ENCODE measurements at places on chromosomes 4 and X.

DNA sequence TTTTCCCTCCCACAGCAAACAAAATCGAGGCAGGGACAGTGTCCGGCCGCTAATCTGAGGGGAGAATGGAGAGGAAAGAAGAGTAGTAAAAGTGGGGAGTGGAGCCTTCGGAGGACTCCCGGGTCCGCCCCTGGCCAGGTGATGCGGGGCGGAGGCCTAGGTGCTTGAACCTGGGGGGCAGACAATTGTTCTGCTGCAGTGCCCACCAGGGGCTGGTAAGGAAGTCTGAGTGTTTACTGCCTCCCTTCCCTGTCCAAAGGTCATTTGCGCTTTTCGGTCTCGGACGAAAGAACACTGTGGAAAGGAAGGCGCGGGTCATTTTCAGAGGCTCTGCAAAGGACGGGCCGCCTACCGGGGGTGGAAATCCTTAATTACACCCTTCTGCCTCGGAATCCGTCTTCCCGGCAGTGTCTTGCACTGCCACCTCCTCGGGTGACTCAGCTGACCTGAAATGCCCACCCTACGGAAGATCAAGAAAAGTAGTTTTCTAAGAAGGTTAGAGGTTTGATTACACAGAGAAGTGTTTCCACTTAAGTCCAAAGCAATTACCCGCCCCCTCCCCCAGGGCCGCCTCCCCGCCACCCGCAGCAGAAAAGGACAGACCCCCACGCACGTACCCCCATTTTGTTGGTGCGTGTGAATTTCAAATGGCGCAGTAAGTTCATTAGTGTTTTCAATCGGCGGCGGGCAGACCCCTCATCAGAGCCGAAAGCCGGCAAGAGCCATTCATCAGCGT, 99.9 kb upstream of the TENM3 start:
- DNase-seq, result no peak

DNA sequence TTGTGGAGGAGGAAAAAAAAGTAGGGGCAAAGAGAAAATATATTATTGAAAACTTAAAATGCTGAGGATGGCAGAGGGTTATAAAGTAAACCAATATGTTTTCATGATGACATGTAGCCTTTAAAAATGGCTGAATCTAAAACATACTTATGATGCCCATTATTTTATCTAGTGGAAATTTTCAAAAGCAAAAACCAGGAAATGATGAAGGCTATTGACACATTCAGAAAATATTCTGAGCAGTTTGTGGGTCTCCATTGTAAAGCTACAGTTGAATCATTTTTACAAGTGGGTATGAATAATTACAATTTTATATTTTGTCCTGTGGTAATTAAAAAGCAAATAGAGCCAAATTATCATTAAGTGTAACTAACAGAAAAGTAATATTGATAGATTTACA, 10.7 kb downstream of the PLS3 start:
- DNase-seq, result no peak

DNA sequence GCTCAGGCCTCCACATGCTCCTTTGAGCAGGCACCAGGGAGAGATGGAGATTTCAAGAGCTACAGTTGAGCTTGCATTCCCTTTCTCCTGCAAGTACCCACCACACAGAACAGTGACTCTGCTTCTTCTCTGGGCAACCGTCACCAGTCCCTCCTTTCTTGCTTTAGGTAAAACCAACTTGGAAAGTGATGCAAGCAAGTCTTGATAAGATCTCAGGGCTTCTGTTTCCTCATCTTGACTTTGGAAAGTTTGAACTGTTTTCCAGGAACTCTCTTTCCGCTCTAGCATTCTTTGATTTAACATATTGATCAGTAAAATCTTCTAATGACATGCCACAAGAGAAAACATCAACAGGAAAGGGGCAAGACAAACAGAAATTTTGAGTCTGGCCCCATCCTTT, 73.7 kb downstream of the USP46 start:
- no peak for DNase-seq

- no peak for DNase-seq
Observed at GRCh38 chr4:110683601-110684000, 60.7 kb upstream of the PITX2 start.

GRCh38 chr4:46870411-46870810, 38.6 kb downstream of the COX7B2 start:
- DNase-seq, result no peak

- no peak for DNase-seq
Observed at GRCh38 chr4:122703868-122704267, 28.6 kb upstream of the BBS12 start.

DNA sequence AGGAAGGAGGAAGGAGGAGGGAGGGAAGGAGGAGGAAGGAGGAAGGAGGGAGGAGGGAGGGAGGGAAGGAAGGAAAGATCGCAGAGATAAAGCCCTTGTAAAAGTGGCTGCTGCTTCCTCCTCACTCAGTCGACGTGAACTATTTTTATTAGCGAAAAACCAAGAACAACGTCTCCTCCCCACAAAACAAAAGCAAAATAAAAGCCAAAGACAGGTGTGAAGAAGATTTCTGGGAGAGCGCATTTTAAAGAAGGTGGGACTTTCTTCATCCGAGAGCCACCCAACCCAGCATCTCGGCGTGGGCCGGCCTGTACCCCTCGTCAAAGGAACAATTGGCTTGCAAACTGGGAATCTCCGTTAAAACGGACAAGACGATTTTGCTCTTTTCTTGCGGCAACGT, 40.7 kb upstream of the ASMTL start:
- DNase-seq, result no peak

DNA sequence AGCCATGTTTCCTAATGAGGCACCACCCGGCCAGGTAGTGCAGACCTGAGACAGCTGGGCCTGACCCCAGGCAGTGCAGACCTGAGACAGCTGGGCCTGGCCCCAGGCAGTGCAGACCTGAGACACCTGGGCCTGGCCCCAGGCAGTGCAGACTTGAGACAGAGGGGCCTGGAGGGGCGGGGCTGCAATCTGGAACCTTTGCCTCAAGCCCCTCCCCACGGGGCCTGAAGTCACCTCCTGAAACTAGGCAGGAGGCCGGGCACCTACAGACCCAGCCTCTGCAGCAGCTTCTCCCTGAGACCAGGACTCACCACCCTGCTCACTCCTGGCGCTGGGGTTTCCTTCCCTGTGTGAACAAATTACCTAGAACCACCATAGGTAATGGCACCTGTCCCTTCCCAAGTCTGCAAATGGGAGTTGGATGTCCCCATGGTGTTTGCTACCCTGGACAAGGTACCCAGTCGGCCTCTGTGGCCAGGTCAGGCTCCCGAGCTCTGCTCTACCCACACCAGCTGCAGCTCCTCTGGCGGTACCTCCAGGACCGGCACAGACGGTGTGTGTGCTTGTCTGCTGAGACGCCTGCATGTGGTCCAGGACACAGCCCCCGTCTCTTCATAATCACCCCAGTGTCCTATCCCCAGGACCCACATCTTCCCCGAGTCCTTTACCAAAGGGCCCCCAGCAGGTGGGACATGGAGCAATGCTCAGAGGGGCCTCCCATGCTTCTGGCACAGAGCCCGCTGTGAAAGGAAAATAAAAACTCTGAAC, 53.1 kb upstream of the C4orf50 start:
- no peak for DNase-seq

DNA sequence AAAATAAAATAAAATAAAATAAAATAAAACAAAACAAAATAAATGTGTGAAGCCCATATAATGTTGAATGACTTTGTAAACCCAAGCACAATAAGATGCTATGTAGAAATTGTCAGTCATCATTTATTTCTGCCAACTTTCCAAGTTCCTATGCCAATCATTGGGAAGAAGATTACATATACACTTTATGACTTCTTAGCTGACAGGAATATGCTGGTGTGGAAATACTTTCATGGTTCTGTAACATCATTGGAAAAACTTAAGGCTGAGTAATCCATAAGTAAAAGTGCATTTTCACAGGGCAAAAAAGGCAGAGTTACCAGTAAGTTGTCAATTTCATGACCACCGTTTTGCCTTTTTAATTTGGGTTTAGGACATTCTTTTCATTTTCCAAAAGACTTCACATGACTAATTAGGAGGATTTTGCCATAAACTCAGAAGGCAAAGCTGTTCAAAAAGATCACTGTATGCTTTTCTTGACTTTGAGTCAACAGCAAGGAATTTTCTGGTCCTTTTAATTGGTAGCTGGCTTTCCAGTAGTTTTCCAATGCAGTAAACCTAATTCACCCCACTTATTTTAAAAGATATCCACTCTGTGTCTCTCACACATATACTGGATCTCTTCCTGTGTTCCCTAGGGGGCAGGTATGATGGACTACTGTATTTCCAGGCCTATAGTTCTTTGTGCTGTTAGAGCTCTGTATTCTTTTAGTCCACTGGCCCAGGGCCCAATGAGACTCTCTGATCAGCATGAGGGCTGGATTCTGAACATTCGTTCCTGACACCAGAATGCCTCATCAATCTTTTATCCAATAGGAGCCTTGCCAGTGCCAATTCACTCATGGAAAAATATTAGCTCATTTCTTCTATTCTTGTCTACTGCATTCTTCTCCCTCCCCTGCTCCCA, 26.2 kb upstream of the SCRG1 start:
- DNase-seq, result no peak

DNA sequence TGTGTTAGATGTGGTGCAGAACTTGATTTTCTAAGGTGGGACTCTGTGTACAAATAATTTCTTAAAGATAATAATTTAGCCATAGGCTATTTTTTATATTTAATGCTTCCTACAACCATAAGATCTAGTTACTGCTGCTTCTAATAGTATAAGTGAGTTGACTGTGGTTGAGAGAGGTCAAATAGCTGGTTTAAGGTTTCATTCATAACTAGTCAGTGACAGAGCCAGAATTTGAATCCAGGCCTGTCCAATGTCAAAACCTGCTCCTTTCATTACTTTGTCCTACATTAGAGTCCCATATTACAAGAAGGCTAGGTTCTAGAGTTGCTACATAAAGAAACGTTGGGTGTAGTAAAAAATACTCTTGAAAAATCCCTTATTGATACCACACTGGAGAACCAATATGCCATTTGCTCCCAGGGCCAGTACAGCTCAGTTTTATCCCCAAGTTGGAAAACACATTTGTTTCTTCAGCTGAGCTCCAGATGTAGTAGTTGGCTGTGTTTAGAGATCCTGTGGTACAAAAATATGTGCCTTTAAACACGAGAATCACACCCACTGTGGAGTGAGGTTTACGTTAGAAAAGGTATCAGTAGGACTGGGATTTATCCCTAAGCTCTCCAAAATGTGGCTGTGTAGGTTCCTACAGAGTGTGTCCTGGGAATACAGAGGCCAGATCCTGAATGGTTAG, 84.3 kb downstream of the REPS2 start:
- DNase-seq, result no peak

DNA sequence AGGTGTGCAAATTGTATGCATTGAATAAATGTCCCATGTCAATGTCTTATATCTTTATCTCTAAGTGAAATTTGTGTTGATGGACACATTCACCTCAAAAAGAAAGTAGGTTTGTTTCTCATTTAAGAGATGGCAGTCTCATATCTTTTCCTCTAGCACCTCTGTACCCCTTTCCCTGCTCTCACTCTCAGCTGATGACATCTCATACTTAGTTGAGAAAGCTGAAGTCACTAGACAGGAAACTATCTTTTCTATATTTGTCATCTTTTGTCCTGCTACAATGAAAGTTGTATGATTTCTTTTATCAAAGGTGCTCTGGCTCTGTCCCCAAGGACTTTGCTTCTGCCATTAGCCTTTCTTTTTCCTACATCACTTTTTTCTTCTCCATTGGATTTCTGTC, 84.0 kb upstream of the GRPR start:
- no peak for DNase-seq

DNA sequence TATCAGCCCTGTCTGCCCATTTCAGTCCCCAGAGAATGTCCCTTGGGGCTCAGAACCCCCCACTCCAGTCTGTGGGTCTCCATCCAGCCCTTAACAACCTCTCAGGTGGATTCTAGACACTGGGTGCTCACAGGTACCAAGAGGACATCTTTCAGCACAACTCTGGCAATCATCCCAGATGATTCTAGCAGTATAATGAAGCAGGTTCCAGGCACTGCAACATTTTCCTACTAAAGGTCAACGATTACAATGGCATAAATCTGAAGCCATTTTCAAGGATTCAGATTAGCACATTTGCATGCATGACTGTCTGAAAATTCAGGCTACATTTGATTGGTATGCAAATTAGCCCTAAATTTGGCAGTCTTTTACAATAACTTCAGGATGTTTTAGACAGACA, 10.0 kb downstream of the SLC2A9 start:
- no peak for DNase-seq

DNA sequence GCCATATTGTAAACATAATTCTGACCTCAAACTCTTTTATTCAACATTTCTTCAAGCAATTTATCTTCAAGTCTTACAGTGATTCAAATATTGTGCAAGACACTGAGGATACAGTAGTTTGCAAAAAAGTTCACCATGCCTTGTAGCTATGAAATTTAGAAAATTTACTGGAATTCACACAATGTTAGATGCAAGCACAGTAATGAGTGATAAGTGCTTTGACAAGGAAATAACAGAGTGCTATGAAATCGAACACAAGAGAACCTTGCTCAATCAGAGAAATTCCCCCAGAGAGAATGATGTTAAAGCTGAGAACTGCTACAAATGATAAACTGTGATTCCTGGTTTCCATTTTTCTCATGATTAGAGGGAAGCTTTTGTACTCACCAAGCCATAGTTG, 952.9 kb downstream of the FAT4 start:
- no peak for DNase-seq

DNA sequence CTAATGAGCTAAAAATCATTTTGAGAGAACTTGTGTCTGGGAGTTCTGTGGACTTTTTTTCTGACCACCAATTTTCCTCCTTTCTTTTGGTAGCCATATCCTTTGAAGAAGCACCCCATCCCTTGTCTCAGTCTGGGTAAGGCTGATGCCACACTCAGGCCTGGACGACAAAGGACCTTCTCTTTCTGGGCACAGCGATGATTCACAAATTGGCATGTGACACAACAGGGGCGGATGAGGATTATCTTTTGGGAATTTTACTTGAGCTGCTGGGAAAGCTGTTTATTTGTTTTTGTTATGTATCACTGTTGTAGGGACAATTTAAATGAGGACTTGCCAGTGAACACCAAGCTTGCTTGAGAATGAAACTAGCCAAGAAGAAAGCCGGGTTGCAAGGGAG, 233.4 kb upstream of the HAND2 start:
- DNase-seq, result no peak

GRCh38 chr4:152083338-152083737, 322.5 kb upstream of the GATB start:
- no peak for DNase-seq
